ENCODE measurements at places on chromosomes 6 and 20.

DNA sequence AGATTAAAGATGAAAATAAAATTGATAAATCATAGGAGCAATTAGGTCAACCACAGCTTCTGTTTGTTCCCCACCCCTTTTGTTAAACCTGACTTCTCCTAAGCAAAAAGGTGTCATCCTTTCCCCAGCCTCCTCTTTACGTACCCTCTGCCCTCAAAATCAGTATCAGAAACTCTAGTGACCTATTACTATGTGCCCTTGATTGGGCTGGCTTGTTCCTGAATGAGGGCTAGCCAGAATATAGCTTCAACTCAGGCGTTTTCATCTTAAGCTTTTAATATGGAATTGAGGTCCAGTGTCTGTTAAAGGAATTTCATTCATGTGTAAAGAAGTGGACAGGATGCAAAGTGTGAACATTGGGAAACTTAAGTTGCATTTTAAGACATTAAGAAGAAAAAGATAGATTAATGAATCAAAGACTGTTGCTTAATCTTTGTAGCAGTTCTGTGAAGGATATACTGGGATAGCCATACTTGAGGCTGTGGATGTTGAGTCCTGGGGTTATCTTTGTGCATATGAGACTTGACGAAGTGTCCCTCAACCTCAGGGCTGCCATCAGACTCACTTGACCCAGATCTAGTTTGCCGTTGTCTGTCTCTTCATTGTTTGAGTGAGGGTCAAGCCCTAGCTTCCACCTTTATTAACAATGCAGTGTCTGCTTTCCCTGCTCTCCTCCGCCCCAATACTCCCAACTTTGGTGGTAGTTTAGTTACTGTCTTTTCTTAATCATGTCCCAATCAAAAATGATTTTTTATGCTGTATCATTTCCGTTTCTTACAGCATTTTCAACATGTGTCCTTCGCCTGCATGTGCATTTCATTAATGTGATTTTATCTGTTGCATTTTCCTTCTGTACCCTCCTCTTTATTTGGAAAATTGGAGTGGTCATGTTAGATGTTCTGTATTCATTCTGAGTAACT is 1.9 kb downstream of the TBPL1 start:
- no peak for DNase-seq

DNA sequence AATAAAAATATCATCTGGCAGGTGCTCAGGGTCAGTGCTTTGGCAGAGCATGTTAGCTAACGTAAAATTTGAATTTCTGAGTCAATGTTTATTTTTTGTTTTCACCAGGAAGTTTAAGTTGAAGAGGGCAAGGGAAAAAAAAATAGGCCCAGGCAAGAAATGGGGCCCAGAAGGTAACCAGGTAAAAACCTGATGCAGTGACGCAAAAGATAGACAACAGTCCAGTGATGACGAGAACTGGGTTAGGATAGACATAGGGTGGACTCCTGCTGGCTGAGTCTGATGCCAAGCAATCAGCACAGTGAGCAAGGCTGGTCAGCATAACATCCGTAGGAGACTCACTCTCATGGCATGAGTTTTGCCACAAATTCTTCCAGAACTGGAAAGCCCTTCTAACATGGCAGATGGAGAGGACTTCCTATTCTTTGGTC is 42.2 kb downstream of the ZHX3 start:
- no peak for DNase-seq

DNA sequence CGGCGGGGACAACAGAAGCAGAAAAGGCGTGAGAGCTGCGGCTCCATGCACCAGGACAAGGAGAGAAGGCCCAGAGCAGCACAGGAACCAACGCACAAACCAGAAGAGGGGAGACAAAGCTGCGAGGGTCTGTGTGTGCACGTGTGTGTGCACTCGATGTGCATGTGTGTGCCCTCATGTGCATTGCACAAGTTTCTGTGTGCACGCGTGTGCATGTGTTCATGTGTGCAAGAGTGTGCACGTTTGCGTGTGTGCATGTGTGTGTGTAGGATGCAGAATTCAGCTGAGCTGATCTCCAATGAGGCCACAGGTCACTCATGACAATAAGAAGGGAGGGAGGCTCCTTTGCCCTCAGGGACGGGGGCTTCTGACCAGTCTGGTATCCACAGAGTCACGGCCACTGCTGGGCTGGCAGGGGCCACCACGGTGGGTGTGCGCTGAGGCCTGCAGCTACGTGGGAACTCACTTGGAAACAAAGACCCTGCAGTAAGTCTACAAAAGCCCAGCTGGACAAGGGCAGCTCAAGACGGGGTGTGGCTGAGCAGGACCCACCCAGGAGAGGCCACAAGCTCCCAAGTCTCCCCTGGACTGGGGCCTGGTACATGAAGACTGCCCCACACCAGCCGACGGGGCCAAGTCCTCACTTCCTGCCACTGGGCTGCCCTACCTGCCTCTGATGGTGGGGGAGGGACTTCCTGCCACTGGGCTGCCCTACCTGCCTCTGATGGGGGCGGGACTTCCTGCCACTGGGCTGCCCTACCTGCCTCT is 48.1 kb upstream of the CHRNA4 start:
- no peak for DNase-seq

DNA sequence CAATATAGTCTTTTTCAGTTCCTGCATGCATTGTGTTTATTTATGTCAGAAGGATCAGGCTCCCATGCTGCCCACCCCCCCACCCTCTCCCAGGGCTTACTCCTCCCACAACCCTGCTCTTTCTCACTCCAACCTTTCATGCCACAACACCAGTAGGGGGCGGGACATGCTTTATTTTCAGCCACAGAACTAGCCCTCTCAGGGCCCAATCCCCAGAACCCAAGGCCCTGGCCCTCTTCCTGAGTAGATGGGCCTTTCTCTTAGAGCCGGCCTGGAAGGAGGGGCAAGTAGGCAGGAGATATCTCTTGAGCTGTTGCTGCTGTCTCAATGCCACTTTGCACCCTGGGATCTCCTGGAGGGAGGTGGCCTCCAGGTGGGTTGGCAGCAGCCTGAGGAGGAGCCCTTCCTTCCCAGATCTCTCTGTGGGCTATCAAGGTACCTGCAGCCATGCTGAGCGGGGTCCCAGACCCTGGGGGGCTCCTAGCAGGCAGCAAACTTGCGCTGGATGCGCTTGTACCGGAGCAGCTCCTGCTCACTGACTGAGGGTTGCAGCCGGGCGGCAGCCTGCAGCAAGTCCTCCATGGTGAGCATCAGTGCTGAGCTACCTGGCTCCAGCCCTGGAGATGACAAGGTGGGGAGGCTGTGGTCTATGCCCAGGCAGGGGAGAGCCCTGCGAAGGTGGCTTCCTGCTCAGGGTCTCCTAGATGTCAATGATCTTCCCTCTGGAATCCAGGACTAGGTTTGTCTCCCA is 3.5 kb downstream of the GNMT start:
- DNase-seq, result peak; percentile 50

- no peak for DNase-seq
Measured at GRCh38 chr6:80148220-80148619, 41.7 kb downstream of the BCKDHB start.

GRCh38 chr6:119148098-119148824 is 69.8 kb upstream of the FAM184A start:
- peak; percentile 46 for DNase-seq

DNA sequence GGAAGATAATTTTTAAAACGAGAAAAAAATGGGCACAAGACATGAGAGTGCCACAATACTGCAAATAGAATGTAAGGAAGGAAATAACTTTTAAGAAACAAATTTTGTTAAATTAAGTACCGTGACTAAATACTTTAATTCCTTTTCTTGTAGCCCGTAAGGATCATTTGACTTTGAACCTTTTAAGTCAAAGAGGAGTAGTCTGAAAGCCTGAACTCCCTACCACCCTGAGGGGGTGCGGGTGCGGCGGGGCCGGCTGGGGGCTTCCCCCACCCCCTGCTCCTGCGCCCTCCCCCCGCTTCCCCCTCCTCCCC is 231 bp upstream of the PHACTR2 start:
- DNase-seq, result no peak

GRCh38 chr20:48425817-48426612 is 401.8 kb downstream of the PREX1 start:
- no peak for DNase-seq

GRCh38 chr6:38651121-38651784 is 11.5 kb upstream of the BTBD9 start:
- DNase-seq, result no peak

GRCh38 chr20:37418591-37419109 is 72.7 kb downstream of the SRC start:
- DNase-seq, result no peak

DNA sequence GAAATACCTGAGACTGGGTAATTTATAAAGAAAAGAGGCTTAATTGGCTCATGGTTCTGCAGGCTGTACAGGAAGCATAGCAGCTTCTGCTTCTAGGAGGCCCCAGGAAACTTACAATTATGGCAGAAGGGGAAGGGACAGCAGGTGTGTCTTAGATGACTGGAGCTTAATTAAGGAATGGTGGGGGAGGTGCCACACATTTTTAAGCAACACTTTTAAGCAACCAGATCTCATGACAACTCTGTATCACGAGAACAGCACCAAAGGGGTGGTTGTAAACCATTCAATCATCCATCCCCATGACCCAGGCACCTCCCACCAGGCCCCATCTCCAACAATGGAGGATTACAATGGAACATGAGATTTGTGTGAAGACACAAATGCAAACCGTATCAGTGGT is 26.9 kb downstream of the FIG4 start:
- DNase-seq, result no peak

DNA sequence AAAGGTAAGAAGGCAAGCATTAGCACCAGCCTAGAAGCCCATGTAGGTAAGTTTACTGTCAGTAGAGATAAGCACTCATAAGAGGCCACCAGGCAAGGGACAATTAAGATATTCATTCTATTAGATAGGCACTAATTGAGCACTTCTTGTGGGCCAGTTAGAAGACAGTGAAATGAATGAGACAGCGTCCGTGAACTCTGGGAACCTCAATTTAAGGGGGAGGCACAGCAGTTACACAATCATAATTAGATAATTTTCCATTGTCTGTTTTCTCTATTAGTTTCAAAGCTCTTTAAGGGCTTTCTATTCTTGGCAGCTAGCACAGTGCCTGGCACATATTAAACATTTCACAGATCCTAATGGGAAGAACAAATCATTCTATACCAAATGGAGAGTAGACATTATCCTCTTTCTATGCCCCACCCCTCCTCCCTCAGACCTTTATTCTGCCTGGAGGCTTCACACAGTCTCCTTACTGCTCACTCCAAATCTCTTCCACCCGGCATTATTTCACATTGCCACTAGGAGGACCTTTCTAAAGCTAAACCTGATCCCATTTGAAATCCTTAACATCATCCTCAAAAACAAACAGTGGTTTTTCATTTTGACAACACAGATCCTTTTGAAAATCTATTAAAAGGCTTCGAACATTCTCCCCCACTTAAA is 529.6 kb downstream of the ADGRB3 start:
- DNase-seq, result no peak

DNA sequence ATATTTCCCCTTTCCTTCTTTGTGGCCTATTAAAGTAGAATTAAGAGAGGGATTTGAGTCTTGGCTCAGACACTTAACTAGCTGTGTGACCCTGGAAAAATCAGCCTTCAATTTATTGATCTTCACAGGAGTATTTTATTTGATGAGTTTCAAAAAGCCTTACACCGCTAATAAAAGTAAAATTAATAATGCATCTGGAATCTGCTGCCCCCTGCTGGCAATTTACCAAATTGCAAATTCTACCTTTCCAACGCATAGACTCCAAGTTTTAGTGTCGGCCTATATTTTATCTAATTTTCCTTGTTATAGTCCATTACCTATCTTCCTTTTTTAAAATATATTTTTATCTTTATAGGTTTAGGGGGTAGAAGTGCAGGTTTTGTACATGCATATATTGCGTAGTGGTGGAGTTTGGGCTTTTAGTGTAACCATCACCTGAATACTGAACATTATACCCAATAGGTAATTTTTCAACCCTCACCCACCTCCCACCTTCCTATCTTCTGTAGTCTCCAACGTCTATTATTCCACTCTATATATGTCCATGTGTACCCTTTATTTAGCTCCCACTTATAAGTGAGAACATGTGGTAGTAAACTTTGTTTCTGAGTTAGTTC is 46.3 kb downstream of the GOPC start:
- no peak for DNase-seq

- DNase-seq, result no peak
Measured at GRCh38 chr6:74857157-74857556, 348.7 kb downstream of the COL12A1 start.

GRCh38 chr20:51769976-51770615 is 1.9 kb upstream of the ATP9A start:
- DNase-seq, result no peak

GRCh38 chr20:44646023-44646640 is 5.4 kb downstream of the ADA start:
- no peak for DNase-seq

DNA sequence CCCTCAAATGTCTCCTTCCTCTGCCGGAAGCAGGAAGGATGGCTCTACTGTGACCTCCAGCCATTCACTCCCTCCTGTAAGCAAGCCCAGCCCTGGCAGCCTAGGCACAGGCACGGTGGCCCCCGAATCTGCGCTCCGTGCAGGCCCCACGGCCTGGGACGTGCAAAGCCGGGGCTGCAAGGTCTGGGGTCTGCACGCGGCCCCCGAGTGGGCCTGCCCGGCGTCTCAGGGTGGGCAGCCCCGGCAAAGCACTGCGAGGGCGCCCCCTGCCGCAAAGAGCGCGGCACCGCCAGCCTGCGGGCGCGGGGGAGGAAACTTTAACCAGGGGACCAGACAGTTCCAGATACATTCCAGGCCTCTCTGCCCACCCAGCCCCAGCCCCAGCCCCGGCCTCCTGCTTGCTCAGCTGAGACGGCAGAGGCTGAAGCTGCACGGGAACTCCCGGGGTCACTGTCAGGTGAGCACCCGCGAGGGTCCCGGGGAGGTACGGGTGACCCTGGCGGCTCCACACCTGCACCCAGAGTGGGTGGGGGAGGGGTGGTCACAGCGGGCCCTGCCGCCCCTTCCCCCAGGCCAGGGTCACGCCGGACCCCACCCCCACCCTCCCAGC is 98.8 kb downstream of the ASXL1 start:
- peak; percentile 84 for DNase-seq

DNA sequence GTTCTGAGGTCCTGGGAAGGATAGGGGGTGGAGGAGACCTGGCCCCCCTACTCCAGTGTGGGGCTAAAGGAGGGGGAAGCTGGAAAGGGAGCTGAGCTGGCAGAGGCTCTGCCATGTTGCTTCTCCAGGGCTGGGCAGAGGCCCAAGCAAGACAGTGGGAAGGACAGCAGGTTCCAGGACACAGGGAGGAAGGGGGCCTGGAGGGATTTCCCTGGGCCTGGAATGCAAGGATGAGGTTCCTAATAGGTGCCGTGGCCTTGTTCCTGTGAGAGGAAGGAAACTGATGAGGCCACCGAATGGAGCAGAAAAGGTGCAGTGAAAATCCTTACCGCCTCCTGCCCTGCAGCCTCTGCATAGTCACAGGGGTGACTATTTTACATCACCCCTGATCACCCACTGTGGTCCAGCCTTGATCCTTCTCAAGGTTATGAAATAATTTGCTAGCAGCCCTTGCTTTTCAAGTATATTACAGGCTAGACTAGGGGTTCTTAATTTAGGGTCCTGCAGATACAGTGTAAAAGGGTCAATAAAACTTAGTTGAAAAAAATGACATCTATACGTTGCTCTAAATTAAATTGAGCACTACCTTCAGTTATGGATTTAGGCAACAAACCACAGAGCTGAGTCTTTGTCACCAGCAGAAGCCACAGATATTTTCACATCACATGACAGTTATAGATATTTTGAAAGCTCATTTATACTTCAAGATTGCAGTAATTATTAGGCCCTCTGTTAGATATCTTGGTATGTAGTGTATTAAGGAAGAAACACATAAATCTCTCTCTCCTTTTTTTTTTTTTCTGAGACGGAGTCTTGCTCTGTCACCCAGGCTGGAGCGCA is 45.7 kb upstream of the RNF24 start:
- DNase-seq, result no peak

- peak; percentile 3 for DNase-seq
Measured at GRCh38 chr20:63977739-63978276, 1.6 kb downstream of the SAMD10 start.

GRCh38 chr6:18565231-18565630 is 178.1 kb downstream of the RNF144B start:
- DNase-seq, result no peak
